Heart left ventricle (tissue), 16 donors: ENCODE measurements at places on chromosomes 4 and X.

GRCh38 chr4:96606451-96606850, 766.6 kb downstream of the PDHA2 start:
- H3K4me1 ChIP-seq, result no peaks in the 10 kb centered on the region
- no peaks in the 10 kb centered on the region for H3K27me3 ChIP-seq
- H3K4me3 ChIP-seq, result no peak overlapping the region
- H3K27ac ChIP-seq, result no peak overlapping the region
- H3K36me3 ChIP-seq, result no peaks in the 10 kb centered on the region
- no peak for DNase-seq

GRCh38 chrX:15854080-15854655, 445 bp downstream of the AP1S2 start:
- peak; percentile 68 for DNase-seq
- no peaks in the 10 kb centered on the region for H3K27me3 ChIP-seq
- H3K4me1 ChIP-seq, result peaks cover 45% of the 10 kb centered on the region
- peaks cover 5% of the 10 kb centered on the region for H3K36me3 ChIP-seq

DNA sequence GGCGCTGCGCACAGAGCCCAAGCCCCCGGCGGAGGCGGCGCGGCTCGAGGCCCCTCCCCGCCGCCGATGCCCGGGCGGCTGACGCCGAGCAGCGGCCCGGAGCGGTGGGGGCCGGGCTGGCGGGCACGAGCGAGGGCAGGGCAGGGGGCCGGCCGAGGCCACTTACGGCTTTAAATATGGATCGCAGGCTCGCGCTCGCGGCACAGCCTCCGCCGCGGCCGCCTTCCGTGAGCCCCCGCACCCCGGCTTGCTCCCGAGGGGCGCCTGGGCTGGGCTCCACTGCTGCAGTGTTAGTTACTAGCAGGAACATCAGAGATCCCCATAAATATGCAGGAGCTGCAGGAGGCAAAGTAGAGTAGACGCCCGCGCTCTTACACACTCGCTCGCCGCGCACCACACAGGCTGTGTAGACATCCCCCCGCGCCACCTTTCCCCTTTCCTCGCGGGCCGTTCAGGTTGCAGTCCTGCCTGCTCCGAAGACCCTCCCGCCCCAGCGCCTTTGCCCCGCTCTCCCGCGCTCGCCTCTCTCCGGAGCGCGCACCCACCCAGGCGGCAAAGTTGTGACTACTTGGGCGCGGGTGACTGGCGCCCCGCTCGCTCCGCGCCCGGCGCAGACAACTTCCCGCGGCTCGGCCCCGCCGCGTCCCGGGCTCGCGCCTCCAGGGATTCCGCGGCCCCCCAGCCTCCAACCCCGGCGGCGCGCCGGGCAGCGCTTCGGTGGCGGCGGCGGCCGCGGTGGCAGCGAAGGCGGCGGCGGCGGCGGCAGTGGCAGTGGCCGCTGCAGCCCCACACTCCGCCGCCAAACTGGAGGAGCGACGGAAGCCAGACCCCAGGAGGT, 152.0 kb upstream of the SLC4A4 start:
- H3K36me3 ChIP-seq, result no peaks in the 10 kb centered on the region
- H3K4me1 ChIP-seq, result no peaks in the 10 kb centered on the region
- peak overlapping the region; percentile 82 for H3K27ac ChIP-seq
- no peaks in the 10 kb centered on the region for H3K27me3 ChIP-seq
- peak; percentile 77 for DNase-seq
- H3K4me3 ChIP-seq, result peak overlapping the region; percentile 84

GRCh38 chrX:71302461-71303213, 1.1 kb downstream of the ITGB1BP2 start:
- H3K36me3 ChIP-seq, result peaks cover 44% of the 10 kb centered on the region
- no peak for DNase-seq
- peak overlapping the region; percentile 44 for H3K4me3 ChIP-seq

GRCh38 chr4:5571646-5572045, 136.7 kb downstream of the EVC2 start:
- H3K27me3 ChIP-seq, result no peaks in the 10 kb centered on the region
- no peak for DNase-seq
- H3K4me1 ChIP-seq, result no peaks in the 10 kb centered on the region
- no peak overlapping the region for H3K4me3 ChIP-seq

GRCh38 chr4:165553221-165553810, 174.5 kb downstream of the CPE start:
- no peak for DNase-seq
- no peak overlapping the region for H3K4me3 ChIP-seq
- no peaks in the 10 kb centered on the region for H3K4me1 ChIP-seq
- H3K27ac ChIP-seq, result no peak overlapping the region

DNA sequence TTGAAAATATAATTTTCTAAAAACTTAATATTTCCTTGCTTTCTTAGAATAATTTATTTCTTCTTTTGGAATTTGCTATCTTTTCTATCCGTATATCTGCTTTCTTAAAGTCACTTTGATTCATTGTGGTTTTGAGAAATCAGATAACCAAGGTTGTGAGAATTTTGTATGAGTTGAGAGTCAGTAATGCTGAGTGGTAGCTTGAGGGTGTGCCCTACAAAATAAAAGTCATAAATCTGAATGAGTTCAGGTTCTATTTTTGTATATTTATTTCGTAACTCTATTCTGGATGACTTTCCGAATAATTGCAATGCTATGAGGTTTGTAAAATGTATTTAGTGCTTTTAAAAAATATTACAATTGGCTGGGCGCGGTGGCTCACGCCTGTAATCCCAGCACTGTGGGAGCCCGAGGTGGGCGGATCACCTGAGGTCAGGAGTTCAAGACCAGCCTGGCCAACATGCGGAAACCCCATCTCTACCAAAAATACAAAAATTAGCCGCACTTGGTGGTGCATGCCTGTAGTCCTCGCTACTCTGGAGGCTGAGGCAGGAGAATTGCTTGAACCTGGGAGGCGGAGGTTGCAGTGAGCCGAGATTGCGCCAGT, 8.9 kb downstream of the COPS4 start:
- no peak overlapping the region for H3K27ac ChIP-seq
- H3K36me3 ChIP-seq, result peaks cover 18% of the 10 kb centered on the region
- H3K27me3 ChIP-seq, result no peaks in the 10 kb centered on the region
- H3K4me1 ChIP-seq, result peaks cover 8% of the 10 kb centered on the region
- no peak overlapping the region for H3K4me3 ChIP-seq

GRCh38 chr4:122259849-122260248, 107.7 kb downstream of the BLTP1 start:
- peaks cover 91% of the 10 kb centered on the region for H3K36me3 ChIP-seq
- no peaks in the 10 kb centered on the region for H3K27me3 ChIP-seq
- no peak overlapping the region for H3K27ac ChIP-seq
- no peak overlapping the region for H3K4me3 ChIP-seq
- DNase-seq, result no peak

DNA sequence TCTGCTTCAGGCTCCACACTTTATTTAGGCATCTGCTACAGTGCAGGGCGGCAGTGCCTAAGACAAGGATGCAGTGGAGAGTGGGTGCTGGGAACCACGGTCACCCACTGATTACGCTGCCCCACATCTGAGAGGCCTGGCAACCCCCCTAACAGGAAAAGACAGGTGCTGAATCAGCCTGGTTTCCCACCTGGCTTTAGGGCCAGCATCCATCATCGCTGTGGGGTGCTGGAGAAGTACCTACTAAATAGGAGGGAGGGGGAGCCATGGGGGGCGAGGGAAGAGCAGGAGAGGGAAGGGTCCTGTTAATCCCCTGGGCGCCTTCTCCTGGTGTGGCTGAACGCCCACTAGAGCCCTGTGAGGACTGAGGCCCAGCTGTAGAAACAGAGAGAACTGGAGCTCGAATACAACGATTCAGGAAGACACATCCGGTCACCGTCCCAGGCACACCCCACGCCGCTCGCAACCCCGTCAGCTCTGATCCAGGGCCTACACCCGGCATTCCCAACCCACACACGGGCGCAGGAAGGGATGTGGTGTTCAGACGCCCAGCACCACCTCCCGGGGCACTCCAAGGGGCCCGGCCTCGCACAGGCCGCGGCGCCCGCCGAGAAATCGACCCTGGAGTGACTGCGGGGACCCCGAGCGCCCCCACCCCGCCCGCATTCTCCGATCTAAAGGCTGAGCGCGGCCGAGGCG, 554 bp downstream of the DCTD start:
- H3K4me3 ChIP-seq, result peak overlapping the region; percentile 81
- peaks cover 22% of the 10 kb centered on the region for H3K4me1 ChIP-seq
- DNase-seq, result peak; percentile 70
- H3K36me3 ChIP-seq, result peaks cover 6% of the 10 kb centered on the region

- no peaks in the 10 kb centered on the region for H3K4me1 ChIP-seq
- H3K4me3 ChIP-seq, result no peak overlapping the region
Measured at GRCh38 chr4:124133753-124134152, 578.8 kb downstream of the ANKRD50 start.

DNA sequence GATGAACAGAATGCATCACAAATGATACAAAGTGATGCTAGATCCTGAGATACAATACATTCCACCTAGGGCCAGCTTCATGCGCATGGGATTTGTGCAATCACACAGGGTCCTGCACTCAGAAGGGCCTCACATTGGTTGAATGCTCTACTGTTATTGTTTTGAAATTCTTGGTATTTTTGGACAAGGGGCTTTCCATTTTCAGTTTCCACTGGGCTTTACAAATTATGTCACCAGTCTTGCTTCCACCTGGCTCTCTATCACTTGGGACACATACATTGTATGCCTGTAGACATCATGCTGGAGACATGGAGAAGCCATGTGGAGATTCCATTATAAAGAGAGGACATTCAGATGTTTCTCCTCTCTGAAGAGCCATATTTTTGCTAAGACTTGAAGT, 155.8 kb downstream of the NAA11 start:
- no peaks in the 10 kb centered on the region for H3K27me3 ChIP-seq
- no peak overlapping the region for H3K4me3 ChIP-seq
- H3K36me3 ChIP-seq, result no peaks in the 10 kb centered on the region
- DNase-seq, result no peak
